ENCODE measurements at places on chromosomes 7 and 10. TPM values are rescaled to one million over a fixed set of nuclear protein-coding genes. Genes with fewer than 3 reads are reported as not detected.

GRCh38 chr10:10609379-10609955 is 408.2 kb upstream of the CELF2 start:
- DNase-seq: no peak

DNA sequence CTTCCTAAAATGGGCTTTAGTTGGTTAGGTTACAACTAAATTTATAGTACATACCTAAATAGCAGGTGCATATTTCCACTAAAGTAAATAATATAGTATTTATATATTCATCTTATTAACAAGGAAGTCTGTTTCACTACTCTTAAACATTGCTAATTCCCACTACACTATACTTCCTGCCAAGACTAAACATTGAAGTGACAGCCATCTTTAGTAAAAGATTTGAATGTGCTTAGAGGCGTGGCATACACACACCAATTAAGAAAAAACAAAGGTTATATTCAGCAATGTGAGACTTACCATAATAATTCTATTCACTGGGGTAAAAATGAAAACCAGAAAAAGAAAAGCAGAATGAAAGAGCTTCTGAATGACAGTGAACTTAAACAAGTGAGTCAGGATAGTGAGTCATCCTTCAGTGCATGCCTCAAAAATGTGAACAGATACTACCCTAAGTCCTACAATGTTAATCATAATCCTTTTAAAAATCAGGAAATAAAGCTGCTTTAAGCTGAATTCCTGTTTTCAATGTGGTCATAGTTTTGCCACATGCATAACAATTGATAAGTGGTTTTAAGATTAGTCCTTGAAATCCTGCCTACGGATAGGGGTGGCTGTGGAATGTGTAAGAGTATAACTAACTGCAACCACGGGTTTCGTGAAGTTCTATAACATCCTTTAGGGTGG is 59.4 kb downstream of the USP6NL start:
- no peak for DNase-seq

- DNase-seq: no peak
Measured at GRCh38 chr10:7277432-7277831, 133.4 kb downstream of the SFMBT2 start.

Gene EPC1
- 39.2 TPM for total RNA-seq

Gene FAM237B
- total RNA-seq: not detected

Measured in body of pancreas (tissue), 4 donors.